NCI-H69 (cell line): ENCODE measurements at places on chromosomes 4 and X.
A peak's percentile ranks its signal among the peaks of the same experiment; 100 is the strongest.

DNA sequence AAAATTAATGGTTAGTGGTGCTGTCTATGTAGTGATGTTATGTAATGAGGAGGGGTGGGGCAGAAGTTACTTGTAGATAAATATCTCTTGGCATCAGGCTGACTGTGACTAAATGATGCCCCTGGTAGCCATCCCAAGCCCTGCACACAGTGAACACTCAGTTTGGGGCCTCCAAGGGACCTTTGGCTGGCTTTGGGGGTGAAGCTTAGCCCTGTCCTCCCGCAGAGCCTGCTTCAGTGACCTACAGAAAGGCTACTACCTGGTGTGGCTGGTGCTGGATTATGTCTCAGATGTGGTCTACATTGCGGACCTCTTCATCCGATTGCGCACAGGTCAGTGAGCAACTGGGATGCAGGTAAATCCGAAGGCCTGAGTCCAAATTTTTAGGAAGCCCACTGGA is 7.8 kb downstream of the CNGA2 start:
- DNase-seq, result no peak

GRCh38 chr4:164989471-164989870 is 12.0 kb upstream of the TRIM61 start:
- peak; percentile 67 for DNase-seq

GRCh38 chrX:103886624-103887023 is 54.6 kb upstream of the RAB9B start:
- DNase-seq, result no peak

DNA sequence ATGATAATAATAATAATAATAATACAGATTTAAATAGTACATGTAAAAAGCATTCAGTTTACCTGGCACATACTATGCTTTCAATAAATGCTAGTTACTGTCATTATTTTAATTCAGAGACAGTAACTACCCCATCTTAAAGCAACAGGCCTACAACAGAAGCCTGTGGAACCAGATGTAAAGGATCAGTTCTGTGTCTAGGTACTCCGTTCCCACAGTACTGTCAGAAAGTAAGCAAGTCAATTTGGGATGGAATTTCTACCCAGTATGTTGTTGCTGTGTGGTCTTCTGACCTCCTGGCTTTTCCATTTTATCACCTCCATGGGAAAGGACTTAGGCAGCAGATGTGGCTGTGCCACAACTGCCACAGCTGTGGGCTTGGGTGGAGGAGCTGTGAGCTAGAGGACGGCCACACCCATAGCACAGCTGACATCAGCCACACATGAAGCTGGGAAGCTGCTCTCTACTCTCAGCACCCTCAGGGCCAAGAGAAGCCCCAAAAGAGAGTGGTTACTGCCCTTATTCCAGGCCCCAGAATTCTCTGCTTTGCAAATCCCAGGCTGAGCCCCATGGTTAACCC is 102.8 kb downstream of the CBR4 start:
- DNase-seq, result no peak

GRCh38 chr4:21569638-21570037 is 378.9 kb downstream of the KCNIP4 start:
- DNase-seq, result no peak

DNA sequence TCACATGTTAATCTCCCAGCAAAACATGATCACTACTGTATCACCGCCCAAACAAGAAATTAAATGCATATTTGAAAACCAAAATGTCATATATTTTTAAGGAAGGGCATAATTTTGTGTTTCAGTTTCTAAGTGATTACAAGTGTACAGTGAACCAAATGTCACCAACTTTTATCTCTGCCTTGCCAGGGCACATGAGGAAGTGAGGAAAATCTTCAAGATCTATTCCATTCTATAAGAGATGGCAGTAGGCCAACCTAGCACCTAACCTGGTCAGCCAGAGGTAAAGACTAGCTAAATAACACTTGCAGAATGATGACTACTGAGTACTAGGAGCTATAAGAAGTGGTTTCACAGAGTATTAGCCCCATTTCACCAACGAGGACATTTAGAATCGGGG is 107.2 kb downstream of the ATP11C start:
- no peak for DNase-seq
